ENCODE measurements at places on chromosomes 16 and 17. TPM values are rescaled to one million over a fixed set of nuclear protein-coding genes. Genes with fewer than 3 reads are reported as not detected.

Gene ABCA5
- total RNA-seq = 11.6 TPM

Gene CHMP6
- total RNA-seq = 8.6 TPM

Gene KRTAP3-1
- total RNA-seq = not detected

Gene UNC45B
- not detected for total RNA-seq

- DNase-seq = no peak
Observed at GRCh38 chr16:84519855-84520254, 15.4 kb upstream of the MEAK7 start.

GRCh38 chr16:3235856-3236669 is 1.1 kb upstream of the ZNF200 start:
- no peak for DNase-seq

DNA sequence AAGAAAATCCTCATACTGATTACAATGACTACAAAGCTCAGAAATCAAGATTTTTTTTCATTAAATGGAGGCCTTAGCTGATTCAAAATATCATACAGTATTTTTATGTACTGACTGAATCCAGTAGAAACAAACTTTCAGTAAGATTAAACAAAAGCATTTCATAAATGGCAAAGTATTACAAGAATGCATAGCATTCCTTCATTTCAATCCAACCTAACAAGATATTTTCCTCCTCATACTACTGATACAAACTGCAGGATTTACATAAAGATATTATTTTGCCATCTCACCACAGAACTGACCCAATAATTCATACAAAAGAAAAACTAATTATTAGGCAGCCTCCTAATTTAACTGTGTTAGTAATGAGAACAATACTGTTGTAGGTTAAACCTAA is 6.2 kb upstream of the KANSL1 start:
- DNase-seq = no peak

- no peak for DNase-seq
Observed at GRCh38 chr17:43737722-43738121, 20.9 kb downstream of the SOST start.

GRCh38 chr16:3732171-3732570 is 14.8 kb upstream of the TRAP1 start:
- DNase-seq = no peak

GRCh38 chr17:13027246-13027645 is 9.4 kb upstream of the ELAC2 start:
- DNase-seq = no peak
